GOT3 (cell line): ENCODE measurements at places on chromosomes 6 and 20.

DNA sequence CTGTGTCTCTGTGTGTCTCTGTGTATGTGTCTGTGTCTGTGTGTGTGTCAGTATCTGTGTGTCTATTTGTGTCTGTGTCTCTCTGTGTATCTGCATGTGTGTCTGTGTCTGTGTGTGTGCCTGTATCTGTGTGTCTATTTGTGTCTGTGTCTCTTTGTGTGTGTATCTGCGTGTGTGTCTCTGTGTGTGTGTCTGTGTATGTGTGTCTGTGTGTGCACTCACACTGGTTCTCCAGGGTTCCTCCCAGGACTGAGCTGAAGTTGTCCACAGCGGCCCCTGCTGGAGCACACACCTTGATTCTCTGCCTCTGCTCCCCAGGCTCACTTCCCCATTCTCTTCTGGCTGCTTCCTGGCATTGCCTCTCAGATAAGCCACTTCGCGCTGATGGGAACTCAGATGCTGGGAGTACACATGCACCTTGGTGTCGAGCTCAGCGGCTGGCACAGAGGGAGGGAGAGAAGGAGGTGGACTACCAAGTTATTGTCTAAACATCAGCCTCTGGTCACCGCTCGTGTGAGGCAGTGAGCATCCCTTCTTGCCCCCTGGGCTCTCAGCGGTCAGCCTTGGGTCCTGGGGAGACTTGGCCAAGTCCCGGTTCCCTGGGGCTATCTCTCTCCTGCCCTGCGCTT lies 104.9 kb upstream of the NXT1 start:
- DNase-seq = no peak

GRCh38 chr6:159577564-159577963 lies 115.5 kb downstream of the SOD2 start:
- no peak for DNase-seq

DNA sequence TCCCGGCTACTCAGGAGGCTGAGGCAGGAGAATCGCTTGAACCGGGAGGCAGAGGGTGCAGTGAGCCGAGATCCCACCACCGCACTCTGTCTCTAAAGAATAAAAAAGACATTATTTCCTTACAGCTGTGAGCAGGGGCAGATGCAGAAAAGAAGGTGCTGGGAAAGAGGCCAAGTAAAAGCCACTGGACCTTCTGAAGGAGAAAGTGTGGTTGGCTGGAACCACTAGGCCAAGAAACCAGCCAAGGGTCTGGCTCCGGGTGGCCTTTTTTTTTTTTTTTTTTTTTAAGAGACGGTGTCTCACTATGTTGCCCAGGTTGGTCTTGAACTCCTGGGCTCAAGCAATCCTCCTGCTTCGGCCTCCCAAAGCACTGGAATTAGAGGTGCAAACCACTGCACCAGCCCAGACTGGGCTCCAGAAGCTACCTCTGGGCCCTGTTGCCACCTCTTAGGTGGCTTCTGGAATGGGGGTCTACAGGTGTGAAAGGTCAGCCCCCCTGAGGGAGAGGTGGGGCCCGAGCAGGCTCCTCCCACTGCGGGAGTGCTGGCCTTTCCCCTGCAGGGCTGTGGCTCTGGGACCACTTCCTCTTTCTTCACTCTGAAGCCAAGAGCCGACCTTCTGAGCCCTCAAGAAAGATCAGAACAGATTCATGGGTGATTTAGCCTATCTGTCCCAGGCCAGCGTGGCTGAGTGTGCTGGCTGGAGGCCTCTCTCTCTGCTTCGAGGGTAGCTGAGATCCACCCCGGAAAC lies at the start of gene FGD2:
Gene FGD2 (plus strand): TSS at position 595 of the 750 bp plus-strand sequence. CDS start 163 bp downstream, outside the sequence.
- DNase-seq = no peak

DNA sequence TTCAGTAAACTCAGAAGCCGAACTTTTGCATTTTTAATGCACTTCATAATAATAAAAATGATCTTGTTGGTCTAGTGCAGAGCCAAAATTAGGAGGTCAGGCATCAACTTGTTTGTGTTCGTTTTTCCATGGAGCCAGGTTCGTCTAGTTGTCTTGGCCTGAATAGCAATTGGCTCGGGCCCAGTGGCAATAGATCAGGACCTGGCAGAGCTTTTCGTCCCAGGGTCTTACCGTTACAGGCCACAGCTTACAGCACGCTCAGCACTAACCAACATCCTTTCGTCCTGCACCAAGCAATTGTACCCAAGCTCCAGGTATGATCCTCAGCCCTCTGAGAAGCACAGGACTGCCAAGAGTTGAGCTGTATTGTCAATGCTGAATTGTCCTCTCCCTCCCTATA lies 240.5 kb upstream of the PLN start:
- DNase-seq = no peak

DNA sequence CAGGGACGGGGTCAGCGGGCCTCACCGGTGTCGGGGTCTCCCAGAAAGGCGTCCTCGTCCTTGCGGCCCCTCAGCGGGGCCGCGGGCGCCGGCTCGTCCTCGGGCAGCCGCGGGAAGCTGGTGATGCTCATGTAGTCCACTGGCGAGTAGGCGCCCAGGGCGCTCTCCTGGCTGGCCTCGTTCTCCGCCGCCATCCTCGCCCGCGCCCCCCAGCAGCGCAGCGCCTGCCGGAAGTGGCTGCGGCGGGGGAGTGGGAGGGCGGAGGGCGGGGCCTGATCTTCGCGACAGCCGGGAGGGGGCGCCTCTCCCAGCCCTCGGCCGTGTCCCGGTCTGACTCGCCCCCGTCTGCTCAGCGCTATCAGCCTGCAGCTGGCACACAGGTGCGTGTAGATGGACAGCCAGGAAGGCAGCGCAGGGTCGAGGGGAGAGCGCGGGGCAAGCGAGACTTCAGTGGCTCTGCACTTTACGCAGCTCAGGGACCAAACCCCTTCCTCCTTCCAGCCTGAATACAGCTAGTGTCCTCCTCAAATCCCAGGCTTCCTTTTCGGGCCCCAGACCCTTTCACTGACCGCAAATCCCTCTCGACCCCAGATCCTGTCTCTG lies at the start of gene GGT7:
Gene GGT7 (minus strand): TSS at position 235 of the 603 bp plus-strand sequence. CDS start 41 bp downstream, at position 194.
- peak; percentile 49 for DNase-seq

DNA sequence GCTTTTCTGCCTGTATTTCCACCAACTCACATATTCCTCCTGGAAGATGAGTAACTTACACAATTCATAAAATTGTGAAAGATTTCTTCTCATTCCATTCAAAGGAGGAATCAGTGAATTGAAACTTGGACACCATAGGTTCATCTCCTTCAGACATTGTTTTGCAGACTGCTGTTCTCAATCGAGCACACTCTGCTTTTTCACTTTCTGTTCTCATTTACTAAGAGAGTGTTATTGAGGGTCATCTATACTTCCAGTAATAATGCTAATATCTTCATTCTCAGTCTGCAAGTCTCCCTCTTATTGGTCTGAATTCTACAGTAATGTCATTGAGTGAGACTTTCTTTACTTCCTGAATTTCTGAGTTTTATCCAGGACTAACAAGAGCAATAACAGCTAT lies 67.5 kb upstream of the FUT9 start:
- no peak for DNase-seq

GRCh38 chr6:82702574-82702973 lies 339.0 kb downstream of the TPBG start:
- DNase-seq = no peak

- no peak for DNase-seq
These were observed 369.4 kb upstream of the IMPG1 start for GRCh38 chr6:76441875-76442274.

DNA sequence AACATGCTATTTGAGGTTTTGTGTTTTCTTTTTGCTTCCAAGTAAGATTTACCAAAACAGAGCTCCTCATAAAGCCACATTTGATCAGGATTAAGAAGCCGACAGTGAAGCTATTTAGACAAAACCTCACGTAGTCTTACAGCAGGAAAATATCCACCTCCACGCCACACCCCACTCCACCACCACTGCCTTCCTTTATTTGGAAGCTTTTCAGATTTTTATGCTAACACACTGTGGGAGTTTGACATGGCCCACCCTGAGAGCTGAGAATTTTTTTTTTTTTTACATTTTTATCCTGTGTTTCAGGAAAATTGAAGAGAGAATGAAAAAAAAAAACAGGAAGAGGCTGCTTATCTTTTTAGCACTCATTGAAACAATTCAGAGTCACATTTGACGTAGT lies 104.8 kb upstream of the MC3R start:
- DNase-seq = no peak

- no peak for DNase-seq
These were observed 105.9 kb downstream of the SASH1 start for GRCh38 chr6:148448369-148449012.

- no peak for DNase-seq
These were observed 127.4 kb upstream of the DST start for GRCh38 chr6:56770011-56770520.

- no peak for DNase-seq
These were observed 187.8 kb downstream of the SASH1 start for GRCh38 chr6:148530394-148530953.

- DNase-seq = no peak
These were observed 4.0 kb downstream of the FLOT1 start for GRCh38 chr6:30738532-30738931.

GRCh38 chr20:346640-347316 lies at the start of gene NRSN2:
Gene NRSN2 (plus strand): TSS chr20:347111. CDS start chr20:349644, 2,533 bp downstream.
- no peak for DNase-seq

GRCh38 chr20:18849131-18849530 lies 35.5 kb downstream of the SCP2D1 start:
- DNase-seq = no peak

- no peak for DNase-seq
These were observed 4.6 kb downstream of the NPBWR2 start for GRCh38 chr20:64102647-64103354.

DNA sequence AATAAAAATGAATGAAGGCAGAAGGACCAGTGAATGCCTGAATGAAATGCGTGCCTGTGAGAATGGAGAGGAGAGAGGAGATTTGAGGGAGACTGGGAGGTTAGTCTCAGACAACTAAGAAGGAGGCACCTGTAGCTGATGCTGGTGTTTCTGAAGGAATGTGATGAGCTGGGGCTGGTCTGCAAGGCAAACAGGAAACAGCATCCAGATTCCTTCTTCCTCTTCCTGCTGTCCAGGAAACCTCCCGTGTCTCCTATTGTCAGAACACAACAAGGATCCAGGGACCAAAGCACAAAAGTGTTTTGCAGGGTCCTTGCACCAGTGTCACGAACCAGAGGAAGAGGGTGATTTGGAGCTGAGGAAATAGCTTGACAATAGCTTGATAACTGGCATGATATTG lies 50.4 kb upstream of the TAB2 start:
- DNase-seq = no peak

GRCh38 chr6:10522929-10523573 lies 1.9 kb downstream of the GCNT2 start:
- no peak for DNase-seq

DNA sequence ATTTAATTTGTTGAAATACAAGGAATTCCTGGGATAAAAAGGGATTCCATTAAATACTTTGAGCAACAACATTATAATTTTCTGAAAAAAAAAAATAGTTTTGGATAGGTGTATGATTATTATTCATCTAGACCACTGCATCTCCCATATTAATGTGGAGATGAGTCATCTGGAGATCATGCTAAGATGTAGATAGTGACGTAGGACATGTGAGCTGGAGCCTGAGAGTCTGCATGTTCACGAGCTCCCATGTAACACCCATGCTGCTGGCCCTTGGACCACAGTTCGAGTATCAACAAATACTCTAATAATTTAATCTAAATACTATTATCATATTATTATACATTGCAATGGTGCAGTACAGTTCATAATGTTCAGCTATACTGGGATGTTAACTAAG lies 91.6 kb downstream of the EPM2A start:
- DNase-seq = no peak

DNA sequence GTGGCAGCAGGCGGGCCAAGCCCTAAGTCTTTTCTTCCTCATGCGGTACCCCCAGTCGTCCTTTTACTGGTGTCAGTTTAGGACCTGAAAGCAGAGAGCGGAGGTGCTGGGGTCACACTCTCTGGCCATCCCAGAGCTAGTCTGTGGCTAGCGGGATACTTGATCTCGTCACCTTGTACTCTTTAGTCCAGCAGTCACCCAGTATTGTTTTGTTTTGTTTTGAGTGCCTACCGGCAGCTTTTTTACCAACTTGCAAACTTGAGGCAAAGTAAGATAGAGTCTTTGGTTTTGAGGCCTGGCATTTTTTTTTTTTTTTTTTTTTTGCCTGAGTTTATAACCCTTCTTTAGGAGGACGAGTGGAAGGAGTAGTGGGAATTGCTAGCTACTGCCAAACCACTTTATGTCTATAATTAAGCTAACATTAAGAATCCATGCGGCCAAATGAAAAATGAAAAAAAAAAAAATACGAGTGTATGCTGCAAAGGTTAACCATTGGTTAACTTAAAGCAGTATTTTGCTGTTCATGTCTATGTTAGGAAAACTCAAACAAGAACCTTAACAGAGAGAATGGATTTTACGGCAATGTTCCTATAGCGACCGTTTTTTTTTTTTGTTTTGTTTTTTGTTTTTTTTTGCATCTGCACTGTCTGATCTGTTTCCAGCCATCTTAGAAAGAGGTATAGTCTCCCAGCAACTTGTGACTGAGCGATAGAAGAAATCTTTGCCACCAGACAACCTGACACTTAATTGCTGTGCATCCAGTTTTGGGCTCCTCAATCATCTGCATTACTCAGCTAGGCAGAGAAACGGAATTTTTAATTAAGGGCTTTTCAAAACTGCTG lies 56.9 kb downstream of the FAM217A start:
- no peak for DNase-seq

GRCh38 chr20:41861772-41862422 lies 243.7 kb upstream of the CHD6 start:
- DNase-seq = no peak

- no peak for DNase-seq
These were observed 298.4 kb downstream of the MAFB start for GRCh38 chr20:40390654-40391053.

- DNase-seq = no peak
These were observed 14.9 kb downstream of the FGD2 start for GRCh38 chr6:37020381-37020780.

DNA sequence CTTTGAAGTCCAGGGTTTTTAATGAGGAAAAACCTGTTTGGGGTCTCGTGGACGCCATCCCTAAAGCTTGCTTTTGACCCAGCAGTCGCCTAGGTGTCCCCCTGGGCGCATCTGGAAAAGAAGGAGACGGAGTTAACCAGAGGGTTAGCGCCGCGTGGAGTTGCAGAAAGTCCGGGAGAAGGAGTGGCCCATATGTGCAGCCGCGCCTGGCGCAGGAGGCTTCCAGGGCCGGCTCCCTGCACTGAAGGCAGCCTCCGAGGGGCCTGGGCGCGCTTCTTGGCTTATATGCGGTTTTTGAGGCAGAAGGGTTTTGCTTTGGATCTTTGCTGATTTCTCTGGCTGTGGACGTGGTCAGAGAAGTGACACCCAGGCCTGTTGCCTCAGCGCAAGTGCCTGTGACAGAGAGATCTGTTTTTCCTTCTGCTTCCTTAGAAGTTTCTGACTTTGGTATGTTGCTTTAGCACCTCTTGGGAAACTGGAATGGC lies 987 bp downstream of the TMEM181 start:
- no peak for DNase-seq

- no peak for DNase-seq
These were observed 29.0 kb upstream of the OPN5 start for GRCh38 chr6:47752801-47753200.

- no peak for DNase-seq
These were observed 136.0 kb downstream of the HFE start for GRCh38 chr6:26223228-26223627.

- DNase-seq = no peak
These were observed 65.9 kb downstream of the PREX1 start for GRCh38 chr20:48761874-48762273.

- DNase-seq = no peak
These were observed 20.5 kb downstream of the RSPH9 start for GRCh38 chr6:43665376-43665775.
